ENCODE measurements at places on chromosomes 2 and 18.

DNA sequence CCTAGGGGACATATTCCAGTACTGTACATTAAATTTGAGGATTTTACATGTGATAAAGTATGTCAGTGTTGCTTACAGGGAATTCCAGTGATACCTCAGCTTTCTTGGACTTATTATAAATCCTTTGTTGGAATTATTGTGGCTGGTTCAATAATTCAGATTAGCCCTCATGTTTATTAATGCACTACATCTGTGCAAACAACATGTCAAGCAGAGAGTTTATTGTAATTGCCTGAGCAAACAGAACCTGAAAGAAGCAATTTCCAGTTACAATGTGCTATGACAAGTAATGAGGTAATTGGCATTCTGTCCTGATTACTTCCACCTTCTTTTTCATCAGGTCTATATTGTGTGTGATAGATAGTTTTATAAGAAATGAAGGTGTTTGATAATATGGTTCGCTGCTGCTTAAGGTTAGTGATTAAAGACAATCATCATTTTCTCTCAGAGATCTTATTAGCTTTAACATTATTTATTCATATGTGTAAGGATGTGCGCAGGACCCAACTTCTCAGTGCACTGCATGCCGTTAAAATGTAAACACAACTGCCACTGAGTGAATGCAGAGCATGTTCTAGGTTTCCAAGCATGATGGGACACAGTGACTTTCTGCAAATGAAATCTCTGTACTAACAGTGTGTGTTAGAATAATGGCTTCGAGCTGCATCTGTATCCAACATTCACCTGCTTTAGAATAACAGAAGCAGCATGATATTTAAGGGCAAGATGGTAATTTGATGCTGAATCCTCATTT is 973.7 kb upstream of the POU3F3 start:
- DNase-seq: no peak

DNA sequence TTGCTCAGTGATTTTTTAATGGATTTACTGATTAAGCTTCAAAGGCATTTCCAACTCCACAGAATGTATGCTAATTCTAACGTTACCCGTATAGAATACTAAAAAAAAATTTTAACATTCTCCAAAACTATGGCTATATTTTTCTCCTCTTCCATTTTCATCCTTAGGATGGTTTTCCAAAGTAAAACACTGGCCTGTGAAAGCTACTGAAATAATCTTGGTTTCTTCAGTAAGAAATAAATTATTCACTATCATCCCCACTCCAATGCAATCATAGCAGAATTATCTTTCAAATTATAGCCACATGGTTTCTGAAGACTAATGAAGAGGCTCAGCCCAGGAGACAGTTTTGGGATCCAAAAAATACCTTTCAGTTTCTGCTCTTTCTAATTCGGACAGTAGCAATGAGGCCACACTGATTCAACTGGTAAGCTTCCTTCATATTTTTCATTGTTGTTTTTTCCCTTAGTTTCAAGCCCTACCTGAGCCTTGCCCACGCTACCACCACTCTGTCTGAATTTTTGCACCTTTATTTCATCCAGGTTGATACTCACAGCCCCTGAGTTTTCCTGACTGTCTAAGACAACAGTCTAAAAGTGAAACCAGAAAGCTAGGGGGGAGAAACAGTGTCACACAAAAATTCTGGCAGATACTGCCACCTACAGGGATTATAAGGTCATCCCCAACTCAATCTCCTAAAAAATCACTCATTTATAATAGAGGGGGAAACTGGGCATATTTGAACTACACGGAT is 887.9 kb downstream of the NRXN1 start:
- DNase-seq: no peak

DNA sequence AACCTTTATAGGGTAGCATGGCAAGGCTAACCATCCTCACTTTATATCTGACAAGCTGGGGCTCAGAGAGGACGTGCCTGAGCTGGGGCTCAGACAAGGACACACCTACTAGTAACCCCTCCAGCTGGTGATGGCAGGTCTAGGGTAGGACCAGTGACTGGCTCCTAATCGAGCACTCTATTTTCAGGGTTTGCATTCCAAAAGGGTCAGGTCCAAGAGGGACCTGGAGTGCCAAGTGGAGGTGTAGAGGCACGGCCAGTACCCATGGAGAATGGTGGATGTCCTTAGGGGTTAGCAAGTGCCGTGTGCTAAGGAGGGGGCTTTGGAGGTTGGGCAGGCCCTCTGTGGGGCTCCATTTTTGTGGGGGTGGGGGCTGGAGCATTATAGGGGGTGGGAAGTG is 1.2 kb upstream of the DES start:
- no peak for DNase-seq

DNA sequence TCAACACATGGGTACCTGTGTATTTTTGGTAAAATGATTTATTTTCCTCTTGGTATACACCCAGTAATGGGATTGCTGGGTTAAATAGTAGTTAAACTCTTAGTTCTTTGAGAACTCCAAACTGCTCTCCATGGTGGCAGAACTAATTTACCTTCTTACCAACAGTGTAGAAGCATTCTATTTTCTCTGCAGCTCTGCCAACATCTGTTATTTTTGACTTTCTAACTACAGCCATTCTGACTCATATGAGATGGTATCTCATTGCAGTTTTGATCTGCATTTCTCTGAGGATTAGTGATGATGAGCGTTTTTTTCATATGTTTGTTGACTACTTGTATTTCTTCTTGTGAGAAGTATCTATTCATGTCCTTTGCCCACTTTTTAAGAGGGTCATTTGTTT is 180.6 kb downstream of the FSIP2 start:
- no peak for DNase-seq
